ENCODE measurements at places on chromosomes 13 and 19. TPM values are rescaled to one million over a fixed set of nuclear protein-coding genes. Genes with fewer than 3 reads are reported as not detected.

The ABCC4 gene
- total RNA-seq = 11.0 TPM

The HIF3A gene
- 1.1 TPM for total RNA-seq

The KLK4 gene
- not detected for total RNA-seq

The COL4A1 gene
- total RNA-seq = 295 TPM

Data from aortic smooth muscle cell (primary cell).